ENCODE measurements at places on chromosomes 4 and X.

GRCh38 chr4:70746179-70746839, 24.5 kb downstream of the RUFY3 start:
- DNase-seq: no peak

GRCh38 chr4:66590488-66591215, 920.4 kb upstream of the EPHA5 start:
- DNase-seq: no peak

DNA sequence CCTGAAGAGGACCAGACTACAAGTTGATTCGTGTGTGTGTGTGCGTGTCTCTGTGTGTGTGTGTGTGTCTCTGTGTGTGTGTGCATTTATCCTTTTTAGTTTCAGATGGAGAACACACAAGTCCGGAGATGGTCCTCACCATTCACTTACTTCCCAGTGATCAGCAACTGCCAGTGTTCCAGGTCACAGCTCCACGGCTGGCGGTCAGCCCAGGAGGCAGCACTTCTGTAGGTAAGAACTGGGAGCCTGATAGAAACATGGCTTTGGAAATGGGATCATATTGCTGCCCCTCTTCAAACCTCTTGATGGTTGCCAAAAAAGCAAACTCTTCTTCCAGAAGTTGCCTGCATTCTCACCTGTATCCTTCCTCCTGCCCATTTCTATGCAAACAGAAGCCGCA, 122.6 kb upstream of the ANXA3 start:
- DNase-seq: no peak

GRCh38 chr4:95108883-95109421, 351.2 kb downstream of the BMPR1B start:
- DNase-seq: no peak
